Trophoblast cell (in vitro differentiated cells and primary cell): ENCODE measurements at places on chromosomes 1 and 21.

DNA sequence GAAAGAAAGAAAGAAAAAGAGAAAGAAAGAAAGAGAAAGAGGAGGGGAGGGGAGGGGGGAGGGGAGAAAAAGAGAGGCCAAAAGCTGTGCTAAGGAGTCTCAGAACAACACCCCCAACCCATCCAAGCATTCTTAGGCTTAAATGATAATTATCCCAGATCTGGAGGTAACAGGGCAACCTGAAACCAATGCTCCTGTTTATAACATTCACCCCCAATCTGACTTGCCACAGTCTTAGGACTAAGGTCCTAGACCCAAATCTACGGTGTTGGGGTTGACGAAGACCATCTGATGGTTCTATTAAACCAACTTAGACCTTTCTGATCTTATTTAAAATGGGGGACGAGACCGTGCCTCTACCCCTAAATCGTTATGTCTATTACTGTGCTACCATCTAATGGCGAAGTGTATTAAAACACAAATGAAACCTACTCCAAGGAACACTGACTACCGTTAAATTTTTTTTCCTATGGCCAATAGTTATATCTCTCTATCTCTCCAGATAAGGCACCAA lies 119.3 kb upstream of the CDC42BPA start:
- no peak for DNase-seq

DNA sequence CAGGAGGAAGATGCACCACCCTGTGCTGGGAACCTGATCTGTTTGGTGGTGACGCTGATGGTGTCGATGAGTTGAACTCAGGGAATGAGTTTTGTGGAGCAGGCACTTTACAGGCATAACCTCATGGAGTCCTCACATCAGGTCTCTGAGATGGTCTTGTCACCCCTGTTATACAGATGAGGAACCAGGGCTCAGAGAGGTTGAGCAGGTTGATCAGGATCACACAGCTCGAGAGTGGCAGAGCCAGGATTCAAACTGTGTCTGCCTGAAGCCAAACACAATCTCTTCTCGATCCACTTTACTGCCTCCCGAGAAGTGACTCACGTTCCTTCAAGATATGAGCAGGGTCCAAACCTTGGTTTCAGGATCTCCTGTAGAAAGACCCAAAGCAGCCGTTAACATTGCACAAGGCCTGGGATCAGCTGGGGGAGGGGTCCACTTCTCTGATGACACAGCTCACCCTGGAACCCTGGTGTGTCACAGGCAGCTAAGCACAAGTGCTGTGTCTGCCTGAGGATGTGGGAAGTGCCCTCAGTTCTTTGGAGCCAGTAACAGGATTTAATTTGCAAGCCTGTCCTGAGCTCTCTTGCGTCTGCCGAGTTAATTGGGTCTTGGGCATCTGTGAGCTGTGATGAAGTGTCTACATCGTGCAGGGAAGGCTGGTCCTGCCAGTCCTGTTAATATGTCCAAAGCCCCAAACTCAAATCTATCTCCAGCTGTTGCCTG lies 65.4 kb upstream of the STUM start:
- DNase-seq = no peak

DNA sequence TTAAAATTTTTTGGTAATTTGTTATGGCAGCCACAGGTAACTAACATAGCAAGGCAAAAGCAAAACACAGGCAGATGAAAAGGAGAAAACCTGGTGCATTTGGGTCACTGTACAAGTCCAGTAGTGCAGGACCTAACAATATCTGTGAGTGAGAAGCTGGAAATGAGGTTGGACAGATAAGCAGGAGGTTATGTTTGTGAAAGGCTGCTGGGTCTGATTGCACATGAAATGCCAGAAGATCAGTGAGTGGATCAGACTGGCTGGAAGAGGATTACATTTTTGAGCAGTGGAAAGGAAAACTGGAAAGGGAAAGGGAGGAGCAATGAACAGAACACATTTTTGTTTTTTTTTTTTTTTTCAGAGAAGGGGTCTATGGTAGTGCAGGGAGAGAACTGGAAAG lies 73.6 kb downstream of the CYYR1 start:
- no peak for DNase-seq

- DNase-seq = no peak
Observed at GRCh38 chr1:108686614-108687313, 5.3 kb upstream of the PRPF38B start.

GRCh38 chr1:171017426-171017825 lies 73.3 kb upstream of the FMO3 start:
- DNase-seq = no peak

DNA sequence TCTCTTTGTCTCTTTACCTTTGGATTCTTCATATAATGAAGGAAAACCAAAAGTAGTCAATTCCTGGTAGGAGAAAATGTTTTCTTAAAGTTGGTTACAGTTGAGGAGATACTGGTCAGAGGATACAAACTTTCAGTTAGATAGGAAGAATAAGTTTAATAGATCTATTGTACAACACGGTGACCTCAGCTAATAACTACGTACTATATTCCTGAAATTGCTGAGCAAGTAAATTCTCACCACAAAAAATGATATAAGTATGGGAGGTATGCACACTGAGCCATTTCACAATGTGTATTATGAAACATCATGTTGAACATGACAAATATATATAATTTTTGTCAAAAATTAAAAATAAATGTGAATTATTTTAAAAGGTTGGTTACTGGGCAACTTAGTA lies 20.4 kb downstream of the SSX2IP start:
- DNase-seq = peak; percentile 82

DNA sequence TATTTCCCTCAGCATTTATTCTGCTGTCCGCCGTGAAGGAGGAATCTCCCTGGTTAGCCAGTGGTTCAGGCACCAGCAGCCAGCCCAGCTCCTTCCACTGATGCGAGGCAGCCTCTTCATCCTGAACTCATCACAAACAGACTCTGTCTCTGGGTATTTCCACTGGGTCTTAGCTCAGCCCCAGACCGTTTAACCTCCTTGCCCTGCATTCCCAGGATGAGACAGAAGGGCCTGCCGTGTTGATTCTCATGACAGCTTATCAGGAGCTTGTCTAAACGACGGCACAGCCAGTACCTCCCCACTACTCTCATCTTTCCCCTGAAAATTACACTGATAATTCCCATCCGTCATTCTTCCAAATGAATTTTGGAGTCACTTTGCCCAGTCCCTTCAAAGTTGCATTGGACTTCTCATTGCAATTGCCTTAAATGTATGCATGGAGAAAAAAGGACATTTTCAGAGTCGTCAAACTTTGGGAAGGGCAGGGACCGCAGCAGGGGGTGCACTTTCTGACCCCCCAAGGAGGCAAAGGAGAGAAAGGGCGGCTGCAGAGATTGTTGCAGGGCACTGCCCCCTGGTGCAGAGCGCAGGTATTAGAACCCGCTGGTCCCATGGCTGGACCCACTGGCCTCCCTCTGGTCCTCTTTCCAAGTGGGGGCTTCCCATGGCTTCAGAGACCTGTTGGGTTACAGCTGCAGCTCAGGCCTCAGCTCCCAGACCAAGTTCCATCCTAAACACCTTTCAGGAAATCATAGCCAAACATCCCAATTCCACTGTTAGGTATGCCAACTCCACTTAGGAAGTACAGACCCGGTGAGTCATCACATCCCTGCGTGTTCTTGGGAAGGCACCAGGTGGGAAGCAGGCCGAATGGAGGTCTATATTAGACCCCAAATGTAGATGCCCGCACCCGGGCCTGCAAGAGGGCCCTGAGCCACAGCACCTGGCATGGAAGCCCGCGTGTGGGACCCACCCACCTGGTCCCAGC lies 3.7 kb upstream of the MEGF6 start:
- DNase-seq = no peak
